Activated CD8-positive, alpha-beta T cell treated with anti-CD3 and anti-CD28 coated beads for 36 hours (primary cell): ENCODE measurements at places on chromosomes 4 and X. TPM values are rescaled to one million over a fixed set of nuclear protein-coding genes. Genes with fewer than 3 reads are reported as not detected.
A peak's percentile ranks its signal among the peaks of the same experiment; 100 is the strongest.

DNA sequence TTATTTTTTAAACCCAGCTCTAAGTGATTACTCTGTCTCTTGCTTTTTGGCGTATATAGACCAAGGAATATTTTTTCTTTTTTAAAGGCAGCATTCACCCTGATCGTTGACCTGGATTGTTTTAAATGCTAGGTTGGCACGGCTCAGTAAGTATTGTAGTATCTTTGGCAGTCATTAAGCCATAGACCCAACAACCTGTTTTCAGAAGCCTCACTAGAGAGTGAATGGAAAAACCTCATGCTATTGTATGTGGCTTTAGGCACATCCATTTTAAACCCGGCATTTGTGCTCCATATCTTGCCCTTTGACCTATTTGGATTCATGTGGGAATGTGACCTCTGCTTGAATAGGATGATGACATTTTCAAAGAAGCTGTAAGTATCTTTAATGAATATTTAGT lies 183.9 kb downstream of the SNCA start:
- no peak for DNase-seq

DNA sequence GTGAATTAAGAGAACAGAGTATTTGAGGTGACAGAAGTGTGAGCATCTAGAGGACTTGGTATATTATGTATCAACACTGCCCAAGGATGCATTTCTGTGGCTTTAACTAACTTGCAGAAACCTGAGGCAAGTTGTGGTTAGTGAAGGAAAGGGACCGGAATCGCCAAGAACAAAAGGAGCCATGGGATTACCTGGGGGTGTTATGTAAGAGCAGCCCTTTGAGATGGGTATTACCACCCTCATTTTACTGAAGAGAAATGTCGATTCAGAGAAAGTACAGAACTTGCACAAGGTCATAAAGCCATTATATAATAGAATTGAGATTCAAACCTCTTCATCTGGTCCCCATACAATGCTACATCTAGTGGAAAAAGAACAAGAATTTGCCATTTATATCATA lies 14.3 kb downstream of the TENM3 start:
- no peak for DNase-seq

DNA sequence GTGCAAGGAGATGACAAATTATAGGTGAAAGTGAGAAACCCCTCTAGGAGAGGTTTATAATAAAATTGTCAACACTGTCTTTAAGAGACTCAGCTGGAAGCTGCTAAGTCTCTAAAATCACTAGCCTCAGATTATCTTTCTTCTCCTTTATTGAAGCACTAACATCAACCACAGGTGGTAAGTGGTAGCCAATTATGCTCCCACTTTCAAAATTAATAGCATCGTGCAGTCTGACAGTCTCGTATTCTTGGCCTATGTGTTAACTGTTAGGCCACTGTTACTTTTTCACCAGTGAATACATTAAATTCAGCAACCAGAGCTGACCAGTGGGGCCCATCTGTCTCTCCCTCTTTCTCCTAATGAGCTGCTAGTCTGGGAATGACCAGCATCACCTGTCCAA lies 674.1 kb downstream of the RAPGEF2 start:
- no peak for DNase-seq

- DNase-seq, result no peak
Observed at GRCh38 chrX:6004529-6004928, 224.1 kb downstream of the NLGN4X start.

DNA sequence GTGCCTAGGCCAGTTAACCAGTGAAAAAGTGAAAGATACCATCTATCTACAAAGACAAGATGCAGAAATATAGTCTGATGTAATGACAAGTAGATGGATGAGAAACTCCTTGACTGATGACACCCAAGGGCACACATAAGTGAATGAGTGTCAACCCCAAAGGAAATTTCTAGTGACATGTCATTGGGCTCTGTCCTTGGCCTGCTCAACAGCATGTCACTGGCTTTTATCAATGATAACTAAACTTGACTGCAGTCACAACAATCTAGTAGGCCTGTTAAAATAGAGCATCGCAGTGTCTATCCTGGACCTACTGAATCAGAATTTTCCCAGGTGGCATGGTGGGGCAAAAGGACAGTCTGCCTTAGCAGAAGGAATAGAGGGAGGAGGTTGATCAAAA lies 155.8 kb downstream of the TSPAN5 start:
- no peak for DNase-seq

DNA sequence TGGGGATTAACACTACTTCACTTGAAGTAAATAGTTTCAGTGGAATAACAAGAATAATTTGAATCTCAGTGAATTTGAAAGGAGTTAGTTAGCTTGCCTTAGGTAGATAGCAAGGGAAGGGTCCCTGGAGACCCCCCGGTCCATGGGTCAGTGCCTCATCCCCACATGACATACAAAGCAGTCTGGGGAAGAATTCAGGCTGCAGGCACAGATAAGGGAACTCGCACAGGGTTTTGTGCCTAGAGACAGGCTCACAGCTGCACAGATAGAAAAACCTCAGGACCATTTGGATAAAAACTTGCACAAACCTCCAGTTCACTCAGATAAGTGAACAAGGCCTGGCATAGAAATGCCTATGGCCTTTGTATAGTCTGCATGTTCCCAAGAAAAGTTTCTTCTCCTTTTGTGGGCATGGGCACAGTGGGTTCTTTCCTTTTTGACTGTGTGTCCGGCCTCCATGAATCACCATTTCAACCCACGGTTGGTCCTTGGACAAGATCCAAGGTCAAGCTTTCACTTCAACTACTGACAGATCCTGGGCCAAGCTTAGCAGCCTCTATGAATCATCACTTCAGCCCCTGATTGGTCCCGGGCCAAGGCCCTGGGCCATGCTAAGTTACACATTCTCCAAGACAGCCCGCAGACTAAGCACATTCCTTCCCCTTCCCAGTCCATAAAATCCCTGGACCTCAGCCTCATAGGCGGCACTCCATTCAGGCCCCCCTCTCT lies 108.3 kb upstream of the KLHL4 start:
- DNase-seq, result no peak

DNA sequence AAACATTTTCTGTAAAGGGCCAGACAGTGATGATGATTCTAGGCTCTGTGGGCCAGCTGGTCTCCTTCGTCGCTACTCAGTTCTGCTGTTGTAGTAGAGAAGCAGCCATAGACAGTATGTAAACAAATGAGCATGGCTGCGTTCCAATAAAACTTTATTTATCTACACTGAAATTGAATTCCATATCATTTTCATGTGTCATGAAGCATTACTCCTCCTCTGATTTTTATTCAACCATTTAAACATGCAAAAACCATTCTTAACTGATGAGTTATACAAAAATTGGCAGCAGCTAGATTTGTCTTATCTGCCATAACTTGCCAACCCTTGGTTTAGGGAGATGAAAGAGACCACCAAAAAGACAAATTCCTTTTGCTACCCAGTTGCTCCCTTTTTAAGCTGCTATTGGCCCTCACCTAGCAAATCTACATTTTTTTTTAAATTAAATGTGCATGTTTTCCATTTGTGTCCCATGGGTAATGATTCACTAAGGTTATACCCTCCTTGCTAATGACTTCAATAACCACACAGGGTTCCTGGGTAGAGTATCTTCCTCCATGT lies 309.9 kb downstream of the DHX15 start:
- no peak for DNase-seq

- no peak for DNase-seq
Observed at GRCh38 chr4:31291238-31291637, 571.1 kb downstream of the PCDH7 start.

DNA sequence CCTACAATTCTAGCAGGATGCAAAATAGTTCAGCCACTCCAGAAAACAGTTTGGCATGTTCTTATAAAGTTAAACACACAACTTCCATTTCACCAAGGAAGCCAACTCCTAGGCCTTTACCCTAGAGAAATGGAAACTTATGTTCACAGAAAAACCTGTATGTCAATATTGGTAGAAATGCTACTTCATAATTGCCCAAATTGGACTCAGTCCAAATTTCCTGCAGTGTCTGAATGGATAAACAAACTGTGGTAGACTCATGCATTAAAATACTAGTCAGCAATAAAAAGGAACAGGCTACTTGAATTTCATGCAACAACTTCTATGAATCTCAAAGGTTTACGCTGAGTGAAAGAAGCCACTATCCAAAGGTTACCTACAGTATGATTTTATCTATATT lies 1738.8 kb upstream of the IGFBP7 start:
- DNase-seq, result no peak

DNA sequence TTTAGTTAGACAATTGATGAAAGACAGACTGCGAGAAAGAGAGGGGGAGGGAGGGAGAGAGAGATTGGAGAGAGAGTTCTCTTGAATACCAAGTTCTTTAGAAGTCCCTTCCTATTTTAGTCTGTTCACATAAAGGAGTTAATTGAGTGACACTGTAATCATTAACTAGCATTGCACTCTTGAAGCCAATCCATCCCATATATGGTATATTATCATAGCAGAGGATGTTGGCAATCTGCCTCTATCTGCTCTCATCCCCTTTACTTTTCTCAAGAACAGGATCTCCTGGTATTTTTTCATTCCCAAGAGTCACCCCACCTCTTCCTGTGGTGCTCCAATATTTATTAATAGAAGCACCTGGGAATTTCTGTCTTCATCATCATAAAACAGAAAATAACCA lies 959.6 kb upstream of the NDST4 start:
- no peak for DNase-seq

GRCh38 chrX:40244980-40245379 lies 147.2 kb upstream of the BCOR start:
- peak; percentile 12 for DNase-seq

GRCh38 chr4:24428850-24429249 lies 155.5 kb downstream of the DHX15 start:
- no peak for DNase-seq

DNA sequence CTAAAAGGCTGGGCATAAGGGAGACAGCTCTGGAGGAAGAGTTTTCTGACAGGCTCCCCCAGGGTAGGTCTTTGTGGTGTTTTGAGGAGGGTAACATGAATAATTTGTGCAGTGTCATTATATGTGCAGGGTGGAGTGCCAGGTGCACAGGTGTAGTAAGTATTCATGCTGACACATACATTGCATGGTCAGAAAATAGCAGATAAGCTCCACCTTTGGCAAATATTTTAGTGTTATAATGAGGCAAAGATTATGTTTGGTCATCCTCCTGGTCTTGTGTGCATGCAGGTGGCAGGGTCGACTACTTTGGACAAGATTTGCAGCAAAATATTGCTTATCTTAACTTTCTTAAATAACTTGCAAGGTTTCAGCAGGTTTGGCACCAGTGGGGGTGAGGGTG lies 910.4 kb upstream of the PCDH10 start:
- DNase-seq, result no peak

DNA sequence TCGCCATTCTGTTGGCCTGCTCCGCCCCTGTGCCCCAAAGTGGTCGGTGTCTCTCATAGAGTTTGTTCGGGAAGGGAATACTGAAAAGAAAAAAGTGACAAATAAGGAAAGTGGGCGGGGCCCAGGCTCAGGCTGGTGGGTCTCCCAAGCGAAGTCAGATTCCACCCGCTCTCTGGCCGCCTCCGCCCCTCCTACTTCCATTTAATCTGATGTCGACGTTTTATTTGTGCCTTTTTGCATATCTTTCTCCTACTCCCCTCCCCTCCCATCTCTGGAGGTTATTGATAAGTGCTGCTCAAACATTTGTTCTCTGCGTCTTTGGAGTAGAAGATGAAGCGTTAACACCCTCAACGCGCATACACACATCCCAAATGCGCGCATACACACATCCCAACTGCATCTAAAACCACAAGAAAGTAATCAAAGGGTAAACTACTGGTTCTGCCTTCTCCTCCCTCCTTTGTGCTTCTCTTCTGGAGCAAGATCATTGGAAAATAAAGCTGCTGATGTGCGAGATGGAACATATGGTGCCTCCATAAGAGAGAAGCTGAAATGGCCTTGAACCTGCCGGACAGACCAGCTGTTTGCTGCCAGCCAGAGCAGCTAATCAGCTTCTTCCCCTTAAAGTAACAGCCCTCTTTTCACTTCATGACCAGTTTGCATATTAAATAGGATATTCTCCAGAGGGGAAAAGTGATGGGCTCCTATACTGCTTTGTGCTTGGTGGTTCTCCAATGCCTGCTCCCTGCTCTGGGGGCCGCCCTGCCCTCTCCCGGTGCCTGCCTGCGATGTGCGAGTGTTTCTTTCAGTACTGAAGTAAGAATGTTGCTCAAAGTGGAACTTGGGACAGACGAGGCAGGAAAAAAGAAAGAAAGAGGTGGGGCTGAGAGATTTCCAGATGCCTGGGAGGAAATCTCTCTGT lies 3.1 kb downstream of the MAMLD1 start:
- peak; percentile 16 for DNase-seq

DNA sequence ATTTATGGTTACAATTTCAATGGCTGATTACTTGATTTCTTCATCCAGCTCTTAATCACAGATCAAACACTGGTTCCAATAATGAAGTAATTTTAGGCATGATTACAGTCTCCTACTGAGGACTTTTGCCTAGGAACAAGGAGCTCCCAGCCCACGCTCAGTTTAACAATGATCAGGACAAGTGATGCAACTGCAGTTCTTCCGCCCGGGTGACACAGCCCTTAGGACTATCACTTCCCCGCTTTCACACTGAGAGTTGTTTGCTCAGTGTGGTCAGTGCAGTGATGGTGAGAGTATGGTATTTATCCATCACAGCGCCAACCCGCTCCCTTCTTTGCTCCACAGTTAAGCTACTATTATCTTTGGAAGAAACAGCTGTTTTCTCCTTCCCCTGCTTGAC lies 203.2 kb upstream of the MBNL3 start:
- no peak for DNase-seq

- DNase-seq, result no peak
Observed at GRCh38 chr4:18250564-18250963, 229.0 kb upstream of the LCORL start.

- DNase-seq, result peak; percentile 31
Observed at GRCh38 chrX:19743386-19743785, 144.0 kb downstream of the SH3KBP1 start.

GRCh38 chr4:128793859-128794672 lies 15.4 kb upstream of the JADE1 start:
- DNase-seq, result no peak

GRCh38 chrX:2468261-2469195 lies 32.2 kb downstream of the DHRSX start:
- DNase-seq, result no peak

- DNase-seq, result no peak
Observed at GRCh38 chr4:86957215-86957614, 22.4 kb downstream of the AFF1 start.

DNA sequence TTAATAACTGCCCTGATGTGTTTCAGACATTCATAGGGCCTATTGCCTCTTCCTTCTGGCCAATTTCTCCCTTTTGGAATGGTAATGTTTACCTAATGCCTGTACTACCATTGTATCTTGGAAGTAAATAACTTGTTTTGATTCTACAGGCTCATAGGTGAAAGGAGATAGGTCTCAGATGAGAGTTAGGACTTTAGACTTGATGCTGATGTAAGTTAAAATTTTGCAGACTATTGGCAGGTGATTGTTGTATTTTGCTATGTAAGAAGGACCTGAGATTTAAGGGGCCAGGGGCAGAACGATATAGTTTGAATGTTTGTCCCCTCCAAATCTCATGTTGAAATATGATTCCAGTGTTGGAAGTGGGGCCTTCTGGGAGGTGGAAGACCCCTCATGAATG lies 215.5 kb downstream of the SLC39A8 start:
- no peak for DNase-seq

The UGT2B15 gene
- not detected for total RNA-seq

The TCEAL2 gene
- total RNA-seq, result 0.41 TPM

The PNMA6A gene
- 0.40 TPM for total RNA-seq

The SMIM10L2A gene
- 0.22 TPM for total RNA-seq

The SPANXN2 gene
- not detected for total RNA-seq

The SSX2 gene
- not detected for total RNA-seq

The MTNR1A gene
- not detected for total RNA-seq
